Dermis lymphatic vessel endothelial cell (primary cell): ENCODE measurements at places on chromosomes 6 and 20. TPM values are rescaled to one million over a fixed set of nuclear protein-coding genes. Genes with fewer than 3 reads are reported as not detected.

The SEMG1 gene
- total RNA-seq = not detected in 2 replicates

The TAF8 gene
- 14.7 and 17.3 TPM in 2 replicates for total RNA-seq

The KCNB1 gene
- total RNA-seq = not detected in 2 replicates

The ARMC12 gene
- total RNA-seq = 0.26 and 0.43 TPM in 2 replicates

The PAX1 gene
- total RNA-seq = not detected in 2 replicates

The PNLDC1 gene
- total RNA-seq = not detected in 2 replicates

The HTR1B gene
- total RNA-seq = 1.2 and 1.5 TPM in 2 replicates

The PACRG gene
- 0.09 and 0.22 TPM in 2 replicates for total RNA-seq

The PTGIS gene
- under 0.01 TPM in 1 of 2 replicates, not detected in the other for total RNA-seq

The PRICKLE4 gene
- 6.3 and 6.9 TPM in 2 replicates for total RNA-seq

The ESR1 gene
- total RNA-seq = not detected in 2 replicates

The PDYN gene
- not detected in 2 replicates for total RNA-seq

The RFX6 gene
- not detected in 2 replicates for total RNA-seq

The MTO1 gene
- 22.1 and 27.2 TPM in 2 replicates for total RNA-seq
